Lower lobe of right lung (tissue), 2 donors: ENCODE measurements at places on chromosomes 7 and 10. TPM values are rescaled to one million over a fixed set of nuclear protein-coding genes. Genes with fewer than 3 reads are reported as not detected.

DNA sequence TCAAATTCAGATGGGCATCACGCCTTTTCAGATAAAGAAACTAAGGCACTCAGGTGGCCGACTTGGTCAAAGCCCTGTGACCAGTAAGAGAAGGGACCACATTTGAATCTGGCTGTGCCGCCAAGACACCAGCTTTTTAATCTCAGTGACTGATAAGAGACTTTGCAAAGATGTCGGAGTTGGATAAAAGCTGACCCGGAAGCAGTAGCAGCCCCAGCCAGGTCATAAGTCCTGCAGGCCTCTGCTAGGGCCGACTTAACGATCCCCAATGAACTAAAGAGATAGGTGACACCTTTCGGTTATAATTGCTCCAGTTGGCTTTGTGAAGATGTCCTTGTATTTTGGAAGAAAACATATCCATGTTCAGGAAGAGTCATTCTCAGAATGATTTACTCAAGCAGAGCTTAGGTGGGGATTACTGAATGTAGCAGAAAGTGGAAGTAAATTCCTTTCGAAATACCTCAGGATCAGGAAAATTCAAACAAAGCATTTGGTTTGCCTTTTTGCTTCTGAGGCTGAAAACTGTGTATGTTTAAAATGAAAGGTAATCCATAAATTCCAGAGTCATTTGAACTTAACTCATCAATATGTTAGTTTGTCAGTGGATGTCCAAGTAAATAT is 164.2 kb upstream of the PITRM1 start:
- no peak for DNase-seq

GRCh38 chr10:8137726-8138125 is 83.2 kb downstream of the GATA3 start:
- DNase-seq = peak; percentile 55

- DNase-seq = no peak
Measured at GRCh38 chr7:140219672-140220524, 43.1 kb upstream of the KDM7A start.

DNA sequence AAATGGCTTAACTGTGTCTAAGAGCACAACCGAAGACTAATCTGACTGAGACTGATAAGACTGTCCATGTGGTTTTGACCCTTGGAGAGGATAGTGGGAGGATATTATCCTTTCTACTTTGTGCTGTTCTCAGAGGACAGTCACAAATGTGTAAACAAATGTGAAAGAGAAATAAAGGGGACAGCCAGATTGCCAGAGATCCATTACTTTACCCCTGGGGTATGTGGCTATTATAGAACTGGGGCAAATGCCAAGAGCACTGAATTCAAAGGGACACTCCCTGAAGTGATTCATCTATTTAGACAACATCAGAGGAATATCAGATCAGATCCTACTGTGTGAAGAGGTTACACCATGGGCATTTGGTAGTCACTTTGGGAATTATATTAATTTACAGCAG is 154.7 kb downstream of the RNLS start:
- DNase-seq = no peak

DNA sequence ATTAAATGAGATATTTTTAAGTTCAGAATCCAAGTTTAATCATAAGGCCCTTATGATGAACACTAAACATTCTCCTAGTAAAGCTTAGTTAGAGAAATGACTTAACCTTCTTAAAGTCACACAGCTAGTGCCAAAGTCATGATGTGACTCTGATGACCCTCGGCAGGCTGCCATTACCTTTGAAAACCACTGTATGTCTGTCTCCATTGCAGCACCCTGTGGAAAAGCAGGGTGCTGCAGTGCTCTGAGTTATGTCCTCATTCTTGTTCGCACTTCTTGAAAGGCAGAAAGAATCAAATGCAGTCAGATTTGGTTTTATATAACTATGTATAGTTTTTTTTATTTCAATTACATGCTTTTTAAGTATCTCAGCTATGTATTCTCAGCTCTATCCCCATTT is 105.0 kb downstream of the PHTF2 start:
- no peak for DNase-seq

CUZD1 gene
- total RNA-seq = 0.56 TPM

CRHR2 gene
- total RNA-seq = not detected
